ENCODE measurements at places on chromosomes 16 and 17.
A peak's percentile ranks its signal among the peaks of the same experiment; 100 is the strongest.

GRCh38 chr17:62949036-62949435 lies 17.0 kb upstream of the TANC2 start:
- DNase-seq: no peak

GRCh38 chr16:53892155-53892554 lies 188.2 kb downstream of the FTO start:
- peak; percentile 20 for DNase-seq

GRCh38 chr16:66960270-66960669 lies 796 bp upstream of the CES3 start:
- DNase-seq: no peak

- DNase-seq: no peak
Measured at GRCh38 chr16:3529175-3529574, 28.4 kb downstream of the CLUAP1 start.

DNA sequence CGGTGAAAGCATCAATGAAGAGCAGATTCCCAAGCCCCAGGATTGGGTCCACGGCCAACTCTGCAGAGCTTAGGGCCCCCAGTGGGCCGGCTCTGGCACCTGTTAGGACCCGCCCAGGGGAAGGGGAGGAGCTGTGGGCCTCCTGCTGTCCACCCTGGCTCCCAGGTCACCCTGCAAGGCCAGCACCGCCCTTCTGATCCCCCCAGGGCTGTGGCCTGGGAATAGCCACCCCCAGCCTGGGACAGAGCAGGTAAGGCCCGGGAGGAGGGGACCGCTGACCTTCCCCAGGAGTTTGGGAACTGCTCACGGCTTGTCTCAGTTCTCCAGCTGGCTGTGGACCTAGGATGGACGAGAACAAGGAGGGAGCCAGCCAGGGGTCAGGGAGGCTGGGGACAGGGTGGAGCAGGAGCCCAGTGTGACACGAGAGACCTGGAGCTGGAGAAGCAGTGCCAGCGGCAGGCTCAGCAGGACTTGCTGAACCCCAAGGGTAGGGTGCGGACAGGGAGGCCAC lies 39.3 kb upstream of the SLC38A10 start:
- no peak for DNase-seq

DNA sequence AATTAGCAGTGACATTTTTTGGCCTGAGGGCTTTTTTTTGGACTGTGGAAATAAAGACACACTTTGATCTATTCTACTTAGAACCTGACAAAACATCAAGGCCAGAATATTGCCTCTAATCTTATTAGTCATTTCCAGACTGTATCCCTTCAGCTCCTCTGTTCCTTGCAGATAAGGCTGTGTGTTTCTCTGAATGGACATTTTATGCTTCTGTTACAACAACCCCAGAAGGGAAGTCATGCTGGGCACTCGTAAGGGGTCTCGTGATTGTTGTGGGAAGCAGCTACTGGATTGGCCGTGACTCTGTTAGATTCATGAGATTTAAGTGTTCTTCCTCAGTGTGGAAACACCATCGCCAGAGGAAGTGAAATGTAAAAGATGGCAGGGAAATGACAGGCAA lies 31.6 kb upstream of the HS3ST2 start:
- no peak for DNase-seq

All from central memory CD4-positive, alpha-beta T cell (primary cell).